ENCODE measurements at places on chromosomes 3 and 15.

- no peak for DNase-seq
These were observed 25.2 kb downstream of the PLXNB1 start for GRCh38 chr3:48404440-48405342.

DNA sequence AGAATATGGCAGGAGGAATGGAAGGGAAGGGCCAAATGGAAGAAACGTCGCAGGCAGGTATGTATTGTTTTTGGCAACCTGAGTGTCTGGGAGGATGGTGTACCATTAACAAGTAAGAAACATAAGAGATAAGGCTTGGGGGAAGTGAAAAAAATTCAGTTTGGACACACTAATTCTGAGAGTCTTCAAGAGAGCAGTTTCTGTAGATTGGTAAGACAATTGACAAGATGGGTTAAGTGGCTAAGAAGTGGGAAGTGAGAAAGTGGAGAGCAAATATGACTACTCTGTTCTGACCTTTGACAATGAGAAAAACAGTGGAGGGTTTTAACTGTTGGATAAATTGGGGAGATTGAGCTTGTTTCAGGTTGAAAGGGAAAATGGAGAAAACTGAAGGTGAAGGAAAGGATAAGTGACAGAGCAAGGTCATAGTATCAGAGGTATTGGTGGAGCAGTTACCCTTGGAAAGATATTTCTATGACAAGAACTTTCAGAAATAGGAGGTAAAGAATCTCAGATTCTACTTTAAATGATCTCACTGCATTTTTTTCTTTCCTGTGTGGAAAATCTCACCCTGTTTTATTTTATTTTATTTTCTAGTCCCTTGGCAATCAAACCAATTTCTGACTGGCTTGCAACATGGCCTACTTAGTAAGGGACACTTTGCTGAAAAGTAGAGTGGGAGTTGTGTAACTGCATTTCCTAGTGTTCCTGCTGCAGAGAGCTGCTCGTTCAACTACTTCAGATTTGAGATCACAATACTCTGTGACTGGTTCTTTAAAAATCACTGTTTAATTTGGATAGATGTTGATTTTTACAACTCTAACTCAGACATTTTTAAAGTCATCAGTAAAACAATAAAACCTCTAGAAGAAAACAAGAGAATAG is 23.1 kb upstream of the GABPB1 start:
- DNase-seq, result no peak

- DNase-seq, result no peak
These were observed 8.4 kb downstream of the VWA5B2 start for GRCh38 chr3:184237807-184238206.

GRCh38 chr15:74406992-74407705 is 26.6 kb downstream of the SEMA7A start:
- DNase-seq, result peak; percentile 47

GRCh38 chr3:171346019-171346418 is 114.2 kb downstream of the TNIK start:
- no peak for DNase-seq

DNA sequence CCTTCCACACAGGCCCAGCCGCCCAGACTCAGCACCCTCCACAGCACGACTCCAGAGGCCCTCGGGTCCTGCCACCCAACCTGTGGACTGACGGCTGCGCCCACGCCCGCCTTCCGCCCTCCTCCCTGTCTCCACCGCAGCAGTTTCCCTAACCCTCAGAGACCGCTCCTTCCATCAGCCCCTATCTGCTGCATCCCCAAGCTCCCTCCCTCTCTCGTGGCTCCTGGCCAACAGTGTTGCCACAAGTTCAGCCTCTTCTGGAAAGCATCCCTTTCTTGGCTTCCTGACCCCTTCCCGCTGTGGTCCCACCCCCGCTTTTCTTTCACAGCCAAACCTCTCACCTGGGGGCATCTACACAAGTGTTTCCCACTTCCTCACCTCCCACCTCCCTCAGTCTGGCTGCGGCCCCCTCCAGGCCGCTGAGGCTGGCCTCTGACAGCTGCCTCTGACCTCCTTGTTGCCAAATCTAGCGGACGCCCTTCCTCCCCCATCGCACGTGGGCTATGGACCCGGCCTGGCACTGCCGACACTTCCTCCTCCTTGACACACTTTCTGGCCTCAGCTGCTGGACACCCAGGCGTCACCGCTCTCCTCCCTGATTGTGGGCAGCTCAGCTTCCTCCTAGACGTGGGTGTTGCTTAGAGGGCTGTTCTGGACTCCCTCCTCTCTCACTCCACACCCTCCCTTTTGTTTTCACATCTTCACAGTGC is 168.8 kb upstream of the TLE3 start:
- peak; percentile 51 for DNase-seq

- DNase-seq, result no peak
These were observed 424.1 kb upstream of the TPM1 start for GRCh38 chr15:62618432-62618831.

- DNase-seq, result no peak
These were observed 117.6 kb upstream of the SKOR1 start for GRCh38 chr15:67707520-67708283.

- no peak for DNase-seq
These were observed 9.8 kb upstream of the PLXND1 start for GRCh38 chr3:129616291-129616690.

- no peak for DNase-seq
These were observed 7.5 kb upstream of the PLS1 start for GRCh38 chr3:142588703-142589102.

DNA sequence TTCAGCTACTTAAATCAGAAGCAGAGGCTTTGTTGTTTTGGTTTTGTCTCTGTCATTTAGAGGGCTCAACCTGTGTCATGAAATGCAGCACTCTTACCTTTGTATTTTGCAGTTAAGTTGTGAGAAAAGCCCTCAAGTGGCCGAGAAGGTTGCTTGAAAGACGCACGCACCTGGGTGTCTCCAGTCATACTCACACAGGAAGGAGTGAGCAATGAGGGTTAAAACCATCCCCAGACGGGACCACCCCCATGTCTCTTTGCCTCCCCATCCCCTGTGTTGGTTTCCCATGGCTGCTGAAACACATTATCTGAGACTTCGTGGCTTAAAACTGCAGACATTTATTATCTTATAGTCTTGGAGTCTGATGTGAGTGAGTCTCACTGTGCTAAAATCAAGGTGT is 376.1 kb upstream of the CFAP20DC start:
- DNase-seq, result no peak

GRCh38 chr3:143972155-143972504 is 507 bp downstream of the DIPK2A start:
- DNase-seq, result no peak

GRCh38 chr3:159838938-159839337 is 149.7 kb upstream of the IL12A start:
- DNase-seq, result no peak

DNA sequence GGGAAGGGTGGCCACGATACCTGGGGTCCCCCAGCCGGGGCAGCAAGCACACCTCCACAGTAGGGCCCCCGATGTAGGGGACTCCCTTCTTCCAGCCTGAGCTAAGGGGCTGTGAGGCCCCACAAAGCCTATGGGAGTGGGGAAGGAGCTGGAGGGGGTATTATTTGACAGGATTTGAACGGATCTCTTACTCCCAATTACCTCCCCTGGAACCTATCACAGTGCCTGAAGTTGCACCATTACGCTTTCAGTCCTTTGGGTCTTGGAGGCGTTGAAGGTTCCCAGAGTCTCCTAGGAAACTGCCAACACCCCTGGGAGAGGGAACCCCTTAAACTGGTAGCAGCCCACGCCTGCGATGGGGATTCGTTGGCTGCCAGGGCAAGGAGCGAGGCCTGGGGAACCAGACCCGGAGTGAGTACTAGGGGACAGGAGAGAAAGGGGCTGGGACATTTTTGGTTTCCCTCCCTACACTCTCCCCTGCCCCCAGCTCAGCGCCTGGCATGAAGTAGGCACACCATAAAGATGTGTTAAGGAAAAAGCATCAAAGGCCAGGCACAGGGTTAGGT is 409 bp upstream of the LHFPL4 start:
- no peak for DNase-seq

- DNase-seq, result no peak
These were observed 871.2 kb upstream of the NR2F2 start for GRCh38 chr15:95459273-95459672.

DNA sequence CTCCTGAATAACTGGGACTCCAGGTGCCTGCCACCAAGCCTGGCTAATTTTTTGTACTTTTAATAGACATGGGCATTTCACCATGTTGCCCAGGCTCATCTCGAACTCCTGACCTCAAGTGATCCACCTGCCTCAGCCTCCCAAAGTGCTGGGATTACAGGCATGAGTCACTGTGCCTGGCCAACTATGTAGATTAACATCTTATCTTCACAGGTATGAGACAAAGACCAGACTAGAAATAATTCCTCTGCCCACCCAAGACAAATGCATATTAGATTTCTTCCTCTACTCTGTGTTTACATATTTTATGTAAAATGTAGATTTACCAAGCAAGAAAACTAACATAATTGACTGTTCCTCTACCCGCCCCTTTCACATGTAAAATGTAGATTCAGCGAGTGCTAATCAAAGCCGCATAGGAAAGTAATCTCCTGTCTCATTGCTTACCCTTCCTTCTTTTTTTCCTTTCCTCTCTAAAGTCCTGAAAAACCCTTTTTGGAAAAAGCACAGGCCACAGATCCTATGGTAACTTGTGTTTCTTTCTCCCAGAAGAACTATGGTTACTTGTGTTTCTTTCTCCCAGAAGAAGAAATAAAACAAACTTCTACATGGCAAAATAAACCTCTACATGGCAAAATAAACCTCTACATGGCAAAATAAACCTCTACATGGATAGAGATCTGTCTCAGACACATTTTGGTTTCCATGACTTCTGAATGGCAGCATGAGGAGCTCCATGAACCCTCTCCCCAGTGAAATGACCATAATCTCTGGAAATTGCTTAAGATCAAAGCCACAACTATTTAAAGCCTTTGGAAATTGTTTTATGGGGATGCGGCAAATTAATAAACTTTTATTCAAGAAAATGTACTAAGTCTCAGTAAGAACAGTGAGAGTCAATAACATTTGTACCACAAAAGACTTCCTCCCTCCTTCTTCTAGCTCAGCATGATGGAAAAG is 9.1 kb upstream of the ABHD2 start:
- no peak for DNase-seq

GRCh38 chr3:42022355-42022754 is 60.5 kb upstream of the ULK4 start:
- DNase-seq, result no peak

GRCh38 chr3:133592843-133593242 is 19.4 kb downstream of the CDV3 start:
- DNase-seq, result no peak

DNA sequence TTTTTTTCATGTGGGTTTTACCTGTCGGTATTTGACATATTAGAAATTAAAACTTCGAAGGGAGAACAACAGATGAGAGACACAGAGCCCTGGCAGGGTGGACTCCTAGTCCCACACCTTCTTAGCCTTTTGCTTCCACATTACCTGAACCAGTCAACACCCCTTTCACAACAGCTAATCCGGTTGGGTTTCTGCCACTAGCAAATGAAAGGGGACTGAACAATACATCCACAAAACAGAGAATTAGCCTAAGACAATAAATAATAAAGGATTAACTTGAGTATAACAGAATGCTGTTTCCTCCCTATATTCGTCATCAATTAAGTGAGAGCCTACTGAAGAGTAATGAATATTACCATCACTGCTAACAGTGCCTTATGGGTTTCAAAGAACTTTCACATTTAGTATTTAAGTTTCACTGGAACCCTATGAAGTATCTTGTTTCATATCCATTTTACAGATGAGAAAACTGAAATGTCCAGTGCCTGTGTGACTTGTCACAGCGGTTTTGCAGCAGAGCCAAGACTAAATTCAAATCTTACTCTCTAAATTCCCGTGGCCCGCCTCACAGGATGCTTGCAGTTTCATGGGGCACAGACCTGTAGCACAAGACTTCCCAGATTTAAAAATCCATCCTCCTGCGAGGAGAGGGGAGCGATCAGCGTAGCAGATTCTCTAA is 1.0 kb upstream of the RAB8B start:
- DNase-seq, result no peak

DNA sequence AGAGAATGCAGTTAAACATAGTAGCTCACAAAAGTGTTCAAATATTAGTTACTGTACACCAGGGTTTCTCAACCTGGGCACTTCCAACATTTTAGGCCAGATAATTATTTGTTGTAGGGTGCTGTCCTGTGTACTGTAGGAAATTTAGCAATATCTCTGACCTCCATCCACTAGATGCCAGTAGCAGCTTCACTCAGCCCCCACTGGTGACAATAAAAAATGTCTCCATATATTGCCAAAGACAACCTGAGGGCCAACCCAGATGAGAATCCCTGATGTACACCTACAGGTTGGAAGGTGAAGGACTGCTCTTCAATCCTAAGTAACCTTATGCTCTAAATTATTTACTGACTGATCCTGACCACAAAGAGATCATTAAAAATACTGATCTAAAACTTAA is 32.5 kb downstream of the DCUN1D1 start:
- no peak for DNase-seq

DNA sequence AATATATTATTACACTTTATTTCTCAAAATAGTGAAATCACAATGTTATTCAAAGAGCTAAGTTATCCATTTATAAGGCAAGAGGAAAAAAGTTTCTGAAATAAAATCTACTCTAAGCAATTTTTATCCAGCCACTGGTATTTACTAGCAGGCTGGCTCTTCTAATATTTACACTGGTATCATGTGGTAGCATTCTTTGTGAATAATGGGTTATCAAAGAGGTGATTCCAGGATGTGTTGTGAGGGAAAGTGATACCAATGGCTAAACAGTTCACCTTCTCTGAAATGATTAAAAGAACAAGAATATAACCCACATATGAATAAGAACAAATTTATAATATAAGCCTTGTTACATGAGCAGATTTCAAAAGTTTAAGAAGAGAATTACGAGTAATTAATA is 44.1 kb downstream of the DHX36 start:
- DNase-seq, result no peak

- DNase-seq, result peak; percentile 56
These were observed 79.6 kb downstream of the IGF2BP2 start for GRCh38 chr3:185744997-185745843.

DNA sequence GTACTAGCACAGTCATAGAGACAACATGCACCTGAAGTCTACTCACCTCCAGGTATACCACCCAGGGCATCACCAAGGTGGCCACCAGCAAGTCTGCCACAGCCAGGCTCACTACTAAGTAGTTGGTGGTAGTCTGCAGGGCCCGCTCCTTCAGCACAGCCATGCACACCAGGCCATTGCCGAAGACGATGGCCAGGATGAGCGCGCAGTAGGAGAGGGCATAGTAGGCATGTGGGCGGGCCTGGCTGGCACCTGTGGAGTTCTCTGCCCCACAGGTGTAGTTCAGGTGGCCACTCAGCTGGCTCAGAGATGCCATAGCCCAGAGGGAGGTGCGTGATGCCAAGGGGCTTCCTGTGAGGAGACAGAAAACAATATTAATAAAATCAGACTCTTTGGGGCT is 7.2 kb downstream of the DRD3 start:
- DNase-seq, result no peak

DNA sequence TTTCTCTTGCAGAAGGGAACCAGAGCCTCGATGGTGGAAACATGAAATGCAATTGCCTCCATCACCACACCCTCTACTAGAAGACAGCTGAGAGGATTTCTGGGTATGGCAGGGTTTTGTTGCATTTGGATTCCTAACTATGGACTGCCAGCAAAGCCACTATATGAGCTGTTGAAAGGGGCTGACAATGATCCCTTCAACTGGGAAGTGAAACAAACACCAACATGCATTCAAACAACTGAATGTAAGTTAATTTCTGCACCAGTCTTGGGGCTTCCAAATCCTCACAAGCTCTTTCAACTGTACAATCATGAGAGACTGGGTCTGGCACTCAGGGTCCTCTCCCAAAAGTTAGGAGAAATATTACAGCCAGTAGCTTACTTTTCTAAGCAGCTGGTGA is 116.7 kb upstream of the PLCL2 start:
- no peak for DNase-seq

- no peak for DNase-seq
These were observed 289.0 kb downstream of the NEK10 start for GRCh38 chr3:27080258-27080525.

GRCh38 chr3:72821161-72821781 is 27.0 kb downstream of the SHQ1 start:
- no peak for DNase-seq
